Skin of body (tissue), 3 donors: ENCODE measurements at places on chromosomes 2 and 18.

DNA sequence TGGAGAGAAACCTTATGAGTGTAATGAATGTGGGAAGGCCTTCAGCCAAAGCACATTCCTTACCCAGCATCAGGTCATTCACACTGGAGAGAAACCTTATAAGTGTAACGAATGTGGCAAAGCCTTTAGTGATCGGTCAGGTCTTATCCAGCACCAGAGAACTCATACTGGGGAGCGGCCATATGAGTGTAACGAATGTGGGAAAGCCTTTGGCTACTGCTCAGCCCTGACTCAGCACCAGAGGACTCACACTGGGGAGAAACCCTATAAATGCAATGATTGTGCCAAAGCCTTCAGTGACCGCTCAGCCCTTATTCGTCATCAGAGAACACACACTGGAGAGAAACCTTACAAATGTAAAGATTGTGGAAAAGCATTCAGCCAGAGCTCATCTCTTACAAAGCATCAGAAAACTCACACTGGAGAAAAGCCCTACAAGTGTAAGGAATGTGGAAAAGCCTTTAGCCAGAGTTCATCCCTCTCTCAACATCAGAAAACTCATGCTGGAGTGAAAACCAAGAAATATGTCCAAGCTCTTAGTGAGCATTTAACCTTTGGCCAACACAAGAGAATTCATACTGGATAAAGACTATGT is 7.8 kb downstream of the ZNF892 start:
- DNase-seq, result no peak

GRCh38 chr2:222572751-222573174 is 83.1 kb downstream of the FARSB start:
- DNase-seq, result no peak

- DNase-seq, result no peak
Observed at GRCh38 chr2:84492571-84492970, 23.7 kb upstream of the DNAH6 start.

GRCh38 chr2:207970826-207971180 is 54.5 kb downstream of the PLEKHM3 start:
- DNase-seq, result no peak

DNA sequence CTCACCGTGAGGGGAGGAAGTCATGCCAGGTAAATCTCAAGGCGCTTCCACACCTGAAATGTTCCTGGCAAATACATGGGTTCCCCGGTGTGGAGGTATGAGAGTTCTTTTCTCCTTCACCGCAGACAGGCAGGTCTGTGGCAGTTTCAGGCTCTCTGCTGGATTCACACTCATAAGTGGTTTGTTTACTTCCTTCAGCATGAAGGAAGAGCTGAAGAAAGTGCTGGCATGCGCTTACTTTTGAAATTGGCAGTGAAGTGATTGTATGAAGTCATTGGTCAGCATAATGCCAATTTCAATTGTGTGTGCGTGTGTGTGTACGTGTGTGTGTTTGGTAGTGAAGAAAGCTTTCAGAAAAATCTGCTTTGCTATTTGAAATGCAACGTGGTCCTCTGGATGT is 43.4 kb downstream of the RNF144A start:
- DNase-seq, result peak; percentile 77

DNA sequence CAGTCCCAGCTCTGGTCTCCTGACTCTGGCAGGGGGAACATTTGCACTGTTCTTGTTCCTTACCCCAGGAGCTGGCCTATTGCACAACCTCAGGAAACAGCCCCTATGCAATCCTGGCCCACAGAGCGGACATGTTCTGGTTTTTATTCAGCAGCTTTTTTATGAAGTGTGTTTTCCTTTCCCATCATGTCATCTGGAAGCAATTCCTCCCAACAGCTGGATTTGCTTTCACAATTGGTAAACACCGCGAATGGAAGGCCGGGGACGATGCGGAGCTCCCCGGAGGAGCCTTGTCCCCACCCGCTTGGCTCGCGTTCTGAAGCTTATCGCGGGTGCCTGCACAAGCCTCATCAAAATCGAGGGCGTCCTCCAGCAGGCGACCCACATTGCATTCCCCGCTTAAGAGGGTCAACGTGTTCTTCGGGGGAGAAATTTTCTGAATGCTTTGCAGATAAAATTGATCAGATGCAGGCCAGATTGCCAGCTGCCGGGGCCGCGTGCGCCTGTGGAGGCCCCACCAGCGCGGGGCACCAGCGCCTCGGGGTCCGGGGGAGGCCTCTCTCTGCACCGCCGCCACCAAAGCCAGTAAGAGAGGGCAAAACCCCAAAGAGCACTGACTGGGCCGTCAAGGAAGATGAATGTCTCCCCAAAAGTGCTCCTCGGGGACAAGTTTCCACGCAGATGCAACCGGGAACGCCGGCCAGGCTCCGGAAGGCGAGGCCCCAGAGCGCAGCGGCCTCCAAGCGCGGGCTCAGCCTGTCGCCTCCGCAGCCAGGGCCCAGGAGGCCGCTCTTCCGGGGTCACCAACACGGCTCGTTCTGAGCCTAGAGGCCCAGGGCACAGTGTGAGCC is 60.3 kb upstream of the SP3 start:
- peak; percentile 98 for DNase-seq

DNA sequence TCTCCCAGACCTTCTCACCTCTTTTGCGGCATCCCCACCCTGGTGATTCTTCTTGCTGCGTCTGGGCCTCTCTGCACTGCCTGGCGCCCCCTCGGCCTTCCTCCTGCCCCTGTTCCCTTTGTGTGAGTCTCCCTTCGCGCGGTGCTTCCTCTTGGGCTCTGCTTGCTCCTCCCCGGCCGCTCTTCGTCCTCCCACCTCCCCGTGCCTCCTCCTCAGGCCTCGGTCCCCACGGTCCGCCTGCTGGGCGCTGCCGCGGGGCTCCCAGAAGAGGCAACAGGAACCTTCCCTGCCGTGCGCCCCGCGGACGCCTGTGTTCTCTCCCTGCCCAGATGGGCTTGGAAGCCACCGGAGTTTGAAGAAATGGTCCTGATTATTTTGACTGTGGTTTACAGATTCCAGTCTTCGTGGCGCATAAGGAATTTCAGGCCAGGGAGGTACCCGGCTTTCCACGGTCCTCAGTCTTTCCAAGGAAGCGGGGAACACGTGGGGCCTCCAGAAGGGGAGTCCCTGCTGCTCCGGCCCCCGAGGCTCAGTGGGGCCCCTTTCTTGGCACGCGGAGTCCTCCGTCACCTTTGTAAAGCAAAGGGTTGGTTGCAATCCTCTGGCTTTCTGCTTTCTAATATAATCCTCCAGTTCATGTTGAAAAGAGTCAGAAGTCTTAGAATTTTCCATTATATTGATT is 13.1 kb downstream of the RNU2-63P start:
- DNase-seq, result no peak

GRCh38 chr2:12549641-12550040 is 167.1 kb upstream of the TRIB2 start:
- DNase-seq, result no peak

- DNase-seq, result no peak
Observed at GRCh38 chr2:35852-36251, 10.5 kb downstream of the FAM110C start.

DNA sequence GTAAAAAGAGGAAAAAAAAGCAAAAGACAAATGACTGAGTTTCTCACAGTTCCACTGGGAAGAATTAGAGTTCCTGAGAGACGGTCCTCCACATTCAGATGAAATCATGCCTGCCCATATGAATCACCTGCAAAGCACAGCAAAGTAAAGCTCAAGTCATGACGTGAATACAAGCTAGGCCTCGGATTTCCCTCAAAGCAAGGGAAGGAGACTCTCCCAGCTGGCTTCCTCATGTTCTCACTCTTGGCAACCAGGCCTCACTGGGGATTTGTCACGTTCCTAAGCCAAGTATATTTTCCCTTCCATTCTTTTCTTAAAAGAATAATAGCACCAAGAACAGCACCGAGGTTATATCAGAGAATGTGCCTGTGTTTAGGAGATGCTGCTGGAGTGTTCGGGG is 47.0 kb downstream of the CYP27C1 start:
- DNase-seq, result peak; percentile 95

- DNase-seq, result no peak
Observed at GRCh38 chr2:195648787-195649186, 8.2 kb upstream of the SLC39A10 start.
